ENCODE measurements at places on chromosomes 1 and 21. TPM values are rescaled to one million over a fixed set of nuclear protein-coding genes. Genes with fewer than 3 reads are reported as not detected.

GRCh38 chr1:68751723-68752122, 254.8 kb upstream of the DEPDC1 start:
- DNase-seq, result no peak

- no peak for DNase-seq
These were observed 18.1 kb downstream of the JAK1 start for GRCh38 chr1:64948216-64948615.

- DNase-seq, result no peak
These were observed 19.9 kb upstream of the SRSF4 start for GRCh38 chr1:29201595-29202051.

DNA sequence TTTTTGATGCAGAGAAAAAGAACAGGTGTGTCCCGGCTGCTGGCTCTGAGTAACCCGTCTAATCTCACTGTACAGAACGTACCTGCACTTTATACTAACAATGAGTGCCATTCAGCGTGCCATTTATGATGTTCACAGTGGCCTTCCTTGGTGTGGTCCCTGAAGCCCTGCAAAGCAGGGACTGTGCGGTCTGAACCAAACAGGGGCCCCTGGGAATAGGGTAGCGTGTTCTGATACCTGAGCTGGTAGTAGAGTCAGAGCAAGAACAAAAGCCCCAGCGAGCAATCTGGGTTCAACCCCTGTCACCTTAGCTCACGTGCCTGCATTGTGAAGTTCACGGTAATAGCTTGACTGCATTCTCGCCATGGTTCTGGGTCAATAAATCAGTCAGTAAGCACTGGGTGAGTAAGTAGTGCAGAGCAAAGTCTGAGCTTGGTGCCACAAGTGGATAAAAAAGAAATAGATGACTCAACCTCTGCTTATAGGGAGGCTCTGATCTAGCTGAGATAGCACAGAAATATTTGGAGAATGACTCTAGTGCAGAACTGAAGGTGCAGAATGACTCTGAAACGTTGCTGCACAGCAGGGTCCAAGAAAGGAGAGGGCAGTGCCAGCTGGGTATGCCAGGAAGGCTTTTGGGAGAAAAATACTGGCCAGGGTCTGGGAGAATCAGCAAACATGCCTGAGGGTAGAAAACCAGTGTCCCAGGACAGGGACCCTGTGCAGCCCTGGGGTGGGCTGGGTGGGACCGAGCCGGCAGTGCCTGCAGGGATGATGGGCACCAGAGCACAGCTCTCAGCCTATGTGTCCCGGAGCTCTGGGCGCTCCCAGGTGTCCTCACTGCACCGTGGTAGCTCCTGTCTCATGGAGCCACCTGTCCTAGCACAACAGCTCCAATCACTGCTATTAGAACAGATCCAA, 125.9 kb downstream of the RHOU start:
- DNase-seq, result no peak

GRCh38 chr1:161719325-161719611, 2.1 kb upstream of the FCRLB start:
- DNase-seq, result no peak

DNA sequence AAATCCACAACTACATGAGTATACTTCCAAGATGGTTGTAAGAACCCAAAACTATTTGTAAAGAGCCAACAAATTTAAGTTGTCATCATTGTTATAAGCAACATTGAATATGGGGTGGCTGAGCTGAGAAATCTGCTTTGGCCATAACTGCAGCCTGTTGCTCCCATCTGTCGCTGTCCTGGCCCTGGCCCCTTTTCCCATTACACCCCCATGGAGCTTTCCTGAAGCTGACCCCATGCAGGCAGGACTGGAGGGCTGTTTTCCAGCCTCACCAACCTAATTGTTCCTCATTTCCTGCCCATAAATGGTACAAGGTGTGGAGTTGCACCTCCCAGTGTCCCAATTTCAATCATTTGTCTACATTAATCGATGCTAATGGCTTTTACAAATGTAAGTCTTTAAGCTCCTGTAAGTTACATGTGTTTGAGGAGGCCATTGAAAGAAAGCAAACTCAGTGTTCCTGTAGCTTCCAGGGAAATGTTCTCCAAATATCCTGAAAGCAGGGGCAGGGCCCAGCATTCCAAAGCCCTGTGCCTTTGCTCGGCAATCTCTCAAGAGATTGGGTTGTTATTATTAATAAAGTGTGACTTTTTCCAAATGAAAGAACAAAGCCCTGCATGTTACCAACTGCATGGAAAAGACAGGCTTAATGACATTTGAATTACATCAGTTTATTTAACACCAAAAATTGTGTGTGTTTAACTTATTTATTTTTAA, 545.9 kb downstream of the PLPP3 start:
- no peak for DNase-seq

DNA sequence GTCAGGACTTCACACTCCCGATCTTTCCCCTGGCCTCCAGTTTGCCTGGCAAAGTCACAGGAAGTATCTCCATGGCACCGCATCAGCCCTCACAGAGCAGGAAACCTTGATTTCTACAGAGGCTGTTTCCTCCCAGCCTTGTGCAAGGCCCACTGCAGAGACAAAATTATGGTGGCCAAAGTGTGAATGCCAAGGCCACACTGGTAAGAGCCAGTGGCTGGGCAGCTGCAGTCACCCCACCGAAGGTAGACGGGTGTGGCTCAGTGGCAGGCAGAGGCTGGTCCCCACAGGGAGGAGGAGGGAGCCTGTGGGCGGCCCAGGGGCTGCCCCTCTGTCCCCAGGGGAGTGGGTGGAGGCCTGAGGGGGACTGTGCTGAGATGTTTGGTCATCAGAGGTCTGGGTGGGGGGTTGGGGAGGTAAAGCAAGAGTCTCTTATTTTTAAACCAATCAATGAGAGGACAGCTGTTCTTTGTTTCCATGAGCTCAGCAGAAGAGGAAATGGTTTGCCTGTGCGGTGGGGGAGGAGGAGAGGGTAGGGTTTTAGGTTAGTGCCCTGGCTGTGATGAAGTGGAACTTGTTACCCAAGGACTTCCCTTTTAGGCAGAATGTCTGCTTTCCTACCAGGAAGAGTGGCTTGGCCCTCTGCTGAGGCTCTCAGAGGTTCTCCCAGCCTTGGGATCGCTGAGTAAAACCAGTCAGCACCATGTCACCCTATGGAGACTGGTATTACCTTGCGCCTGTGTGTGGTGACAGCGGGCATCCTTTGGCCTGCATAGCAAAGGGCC, 18.0 kb upstream of the BTG2 start:
- peak; percentile 82 for DNase-seq

DNA sequence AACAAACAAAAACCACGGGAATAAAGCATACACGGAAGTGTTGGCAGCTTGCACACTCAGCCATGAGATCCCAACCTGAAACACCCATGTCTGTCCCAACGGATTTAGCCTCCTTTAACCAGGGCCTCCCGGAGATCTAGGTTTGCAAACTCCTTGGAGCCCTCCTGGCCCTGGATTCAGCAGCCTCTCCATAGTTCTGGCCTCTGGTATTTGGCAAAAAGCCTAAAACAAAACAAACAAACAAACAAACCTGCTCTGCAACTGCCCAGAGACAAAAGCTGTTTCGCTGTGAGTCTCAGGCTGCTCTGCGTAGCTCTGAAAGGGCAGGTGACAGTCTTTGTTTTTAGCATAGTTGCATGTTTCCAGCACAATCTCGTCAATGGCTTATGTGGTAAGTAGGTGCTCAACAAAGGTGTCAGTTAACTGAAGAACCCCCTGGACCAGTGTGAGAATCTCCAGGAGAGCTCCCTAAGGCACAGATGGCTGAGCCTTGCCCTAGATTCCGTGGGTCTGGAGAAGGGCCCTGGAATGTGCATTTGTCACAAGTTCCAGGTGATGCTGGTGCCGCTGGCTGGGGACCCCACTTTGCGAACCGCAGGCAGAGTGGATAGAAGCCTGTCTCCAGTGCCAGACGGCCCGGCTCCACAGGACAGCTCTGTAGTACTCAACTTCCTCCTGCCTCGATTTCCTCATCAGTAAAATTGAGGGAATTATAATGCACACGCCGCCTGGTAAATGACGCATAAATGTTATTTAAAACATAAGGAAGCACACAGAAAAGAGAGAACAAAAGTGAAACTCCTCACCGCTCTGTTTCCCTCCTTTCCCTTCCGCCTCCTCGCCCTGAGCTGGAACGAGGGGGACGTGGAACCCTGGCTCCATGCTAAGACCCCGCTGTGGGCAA, 86.2 kb downstream of the RIPK4 start:
- DNase-seq, result peak; percentile 30

DNA sequence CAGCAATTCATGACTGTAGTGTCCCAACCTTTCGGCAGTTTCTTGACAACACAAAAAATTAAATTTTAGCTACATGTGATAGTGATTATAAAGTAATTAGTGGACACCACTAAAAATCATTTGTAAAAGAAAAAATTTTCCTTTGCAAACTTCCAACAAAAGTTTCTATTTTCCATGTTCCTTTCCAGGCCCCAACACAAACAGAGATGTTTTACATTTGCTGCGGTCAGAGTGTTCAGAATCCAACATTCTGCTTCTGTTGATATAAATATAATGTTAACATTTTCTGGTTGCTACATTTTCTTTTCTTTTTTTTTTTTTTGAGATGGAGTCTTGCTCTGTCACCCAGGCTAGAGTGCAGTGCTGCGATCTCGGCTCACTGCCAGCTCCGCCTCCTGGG, 54.9 kb upstream of the WLS start:
- DNase-seq, result no peak

DNA sequence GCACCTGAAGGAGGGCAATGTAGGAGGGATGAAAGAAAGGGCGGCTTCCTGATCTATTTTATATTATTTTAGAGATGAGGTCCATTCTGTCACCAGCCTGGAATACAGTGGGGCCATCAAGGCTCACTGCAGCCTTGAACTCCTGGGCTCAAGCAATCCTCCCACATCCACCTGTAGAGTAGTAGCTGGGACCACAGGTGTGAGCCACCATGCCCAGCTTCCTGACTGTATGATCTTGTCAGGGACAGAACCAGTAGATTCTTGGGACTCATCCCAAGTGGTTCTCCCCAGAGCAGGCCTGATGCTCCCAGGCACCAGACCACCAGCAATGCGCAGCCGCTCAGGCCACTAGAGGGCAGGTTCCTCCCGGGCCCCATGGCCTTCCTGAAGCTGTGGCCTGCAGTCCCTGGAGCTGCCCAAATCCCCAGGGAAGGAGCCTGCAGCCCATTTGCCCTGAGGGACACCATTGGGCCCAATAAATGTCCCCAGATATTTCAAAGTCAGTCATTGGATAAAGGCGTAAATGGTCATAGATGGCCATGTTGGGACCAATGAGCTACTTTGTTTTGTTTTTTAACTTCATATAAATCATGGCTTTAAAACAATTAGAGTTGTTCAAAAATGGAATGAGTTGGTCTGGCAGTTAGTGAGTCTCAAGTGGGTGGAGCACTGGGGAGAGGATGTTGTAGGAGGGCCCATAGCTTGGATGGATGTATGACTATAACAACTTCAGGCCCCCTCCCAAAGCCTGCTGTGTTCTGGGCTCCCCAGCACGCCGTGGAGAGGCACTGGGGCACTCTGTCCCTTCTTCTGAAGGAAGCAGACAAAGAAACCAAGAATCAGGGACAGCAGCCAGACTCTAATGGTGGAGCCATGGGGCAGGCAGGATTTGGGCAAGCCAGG, 44.7 kb upstream of the GOLT1A start:
- peak; percentile 80 for DNase-seq

GRCh38 chr1:234963180-234963903, 165.3 kb downstream of the TOMM20 start:
- DNase-seq, result peak; percentile 90

DNA sequence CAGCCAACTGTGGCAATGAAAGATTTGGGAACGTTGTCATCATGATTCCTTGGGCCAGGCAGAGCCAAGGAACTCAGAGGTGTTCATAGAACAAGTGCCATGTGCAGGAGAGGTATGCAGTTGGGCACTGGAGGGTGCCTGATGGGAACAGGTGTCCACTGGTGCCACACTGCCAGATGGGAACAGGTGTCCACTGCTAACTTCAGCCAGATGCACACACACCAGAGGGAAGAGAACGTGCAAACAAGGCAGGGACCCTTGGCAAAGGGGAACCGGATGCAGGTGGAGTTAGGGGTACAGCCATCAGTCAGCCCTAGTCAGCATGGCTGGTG, 13.5 kb downstream of the OLFML2B start:
- no peak for DNase-seq

DNA sequence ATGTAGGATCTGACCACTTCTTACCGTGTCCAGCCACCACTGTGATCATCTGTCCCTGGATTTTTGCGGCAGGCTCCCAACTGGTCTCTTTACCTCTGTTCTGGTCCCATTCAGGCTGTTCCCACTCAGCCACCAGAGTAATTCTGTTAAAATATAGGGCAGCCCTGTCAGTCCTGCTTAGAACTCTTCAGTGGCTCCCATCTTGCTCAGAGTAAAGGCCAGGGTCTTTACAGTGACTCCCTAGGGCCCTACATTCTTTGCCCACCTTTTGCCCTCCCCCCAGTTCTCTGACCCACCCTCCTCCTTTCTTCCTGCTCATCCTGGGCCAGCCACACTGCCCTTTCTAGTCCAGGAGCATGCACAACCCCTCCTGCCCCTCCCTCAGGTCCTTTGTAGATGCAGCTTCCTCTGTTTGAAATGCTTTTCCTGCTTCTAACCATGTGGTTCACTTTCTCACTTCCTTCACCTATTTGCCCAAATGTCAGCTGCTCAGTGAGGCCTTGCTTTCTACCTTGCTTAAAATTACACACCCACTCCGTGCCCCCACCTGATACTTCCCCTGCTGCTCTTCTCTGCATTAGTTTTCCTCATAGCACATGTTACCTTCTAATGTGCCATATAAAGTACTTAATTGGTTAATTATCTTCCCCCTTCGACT, 7.8 kb downstream of the UBIAD1 start:
- no peak for DNase-seq

DNA sequence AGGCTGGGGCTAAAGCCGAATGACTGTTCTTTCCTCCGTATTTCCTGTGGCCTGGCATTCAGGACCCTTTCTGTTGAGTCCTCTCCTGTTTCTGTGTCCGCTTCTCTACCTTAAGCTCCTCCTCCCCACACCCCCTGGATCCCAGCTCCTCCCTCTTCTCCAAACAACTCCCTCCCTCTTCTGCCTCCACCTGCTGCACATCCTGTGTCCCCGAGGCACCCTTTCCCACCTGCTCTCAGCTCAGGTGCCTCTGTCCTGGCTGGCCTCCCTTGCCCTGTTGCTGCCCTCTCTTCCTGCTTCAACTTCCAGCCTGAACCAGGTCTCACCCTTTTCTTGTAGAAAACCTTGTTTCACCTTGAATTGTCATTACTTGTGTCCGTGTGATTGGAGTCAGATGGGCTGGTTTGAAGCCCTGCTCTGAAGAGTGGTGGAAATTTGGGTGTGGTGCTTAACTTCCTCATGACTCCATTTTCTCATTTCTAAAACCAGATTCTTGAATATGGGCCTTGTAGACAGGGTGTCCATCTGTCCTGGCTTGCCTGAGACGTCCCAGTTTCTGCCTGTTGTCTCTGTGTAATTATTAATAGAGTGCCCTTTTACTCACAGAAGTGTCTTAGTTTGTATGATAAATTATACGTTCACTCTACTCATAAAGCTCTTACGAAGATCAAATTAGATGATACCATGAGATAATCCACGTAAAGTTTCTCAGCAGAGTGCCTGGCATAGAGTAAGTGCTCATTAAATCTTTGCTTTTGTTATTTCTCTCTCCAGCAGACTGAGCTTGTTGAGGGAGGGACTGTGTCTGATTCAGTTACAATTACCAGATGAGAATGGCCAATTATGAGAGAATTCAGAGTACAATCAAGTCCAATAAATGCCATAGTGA, 58.9 kb upstream of the TRABD2B start:
- no peak for DNase-seq

ZNF648 gene
- total RNA-seq, result not detected

NTRK1 gene
- 1.2 TPM for total RNA-seq

FBXO28 gene
- total RNA-seq, result 26.7 TPM

HMGN1 gene
- total RNA-seq, result 111 TPM

TSNAX gene
- 42.0 TPM for total RNA-seq

MYBPH gene
- total RNA-seq, result not detected

DAB1 gene
- 2.6 TPM for total RNA-seq

ITLN2 gene
- not detected for total RNA-seq

MORN1 gene
- 4.7 TPM for total RNA-seq

APOBEC4 gene
- not detected for total RNA-seq

XPR1 gene
- 55.4 TPM for total RNA-seq

TAL1 gene
- total RNA-seq, result 6.0 TPM
